MG63 (cell line): ENCODE measurements at places on chromosomes 7 and 10. TPM values are rescaled to one million over a fixed set of nuclear protein-coding genes. Genes with fewer than 3 reads are reported as not detected.

DNA sequence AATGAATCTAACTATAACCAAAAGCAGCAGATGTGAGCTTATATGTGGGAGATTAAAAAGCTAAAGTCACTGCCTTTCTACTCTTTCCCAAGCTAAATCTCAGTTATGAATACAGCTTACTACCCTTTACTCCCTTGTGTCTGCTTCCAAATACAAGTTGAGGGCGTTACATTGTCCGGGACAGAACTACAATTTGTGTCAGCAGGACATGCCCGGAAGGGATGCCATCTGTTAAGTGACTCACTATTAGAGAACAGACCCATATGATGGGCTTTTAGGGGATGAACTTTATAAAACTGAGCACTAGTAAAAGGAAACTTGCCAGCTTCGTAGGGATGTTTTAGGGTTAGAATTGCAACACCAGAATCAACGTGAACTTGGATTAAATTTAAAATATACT is 299.7 kb upstream of the CSTF2T start:
- no peak for DNase-seq

DNA sequence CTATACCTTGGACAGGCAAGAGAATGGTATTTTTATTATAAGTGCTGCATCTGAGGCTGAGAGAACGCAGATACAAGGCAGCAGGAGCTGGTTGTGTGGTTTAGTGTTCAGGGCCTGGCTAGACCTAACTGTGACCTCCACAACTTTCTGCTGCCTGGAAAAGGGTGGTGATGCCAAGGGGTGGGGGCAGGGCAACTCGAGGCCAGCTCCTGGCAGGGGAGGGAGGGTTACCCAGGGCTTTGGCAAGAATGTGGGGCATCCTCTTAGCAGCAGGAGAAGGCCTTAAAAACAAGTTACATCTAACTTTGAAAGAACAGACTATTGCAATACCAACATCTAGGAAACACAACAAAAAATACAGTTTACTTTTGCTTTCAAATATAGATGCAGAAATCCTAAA is 13.0 kb downstream of the MXI1 start:
- DNase-seq = peak; percentile 3

GRCh38 chr10:72954596-72955554 is at the start of gene PLA2G12B:
Gene PLA2G12B (minus strand): TSS chr10:72954806. CDS start chr10:72954685, 121 bp downstream.
- no peak for DNase-seq

EVX1 gene
- not detected in 2 replicates for total RNA-seq

NUDT13 gene
- not detected in 2 replicates for total RNA-seq

UCMA gene
- total RNA-seq = not detected in 2 replicates

GPR37 gene
- total RNA-seq = 0.07 TPM in 1 of 2 replicates, not detected in the other

DNA sequence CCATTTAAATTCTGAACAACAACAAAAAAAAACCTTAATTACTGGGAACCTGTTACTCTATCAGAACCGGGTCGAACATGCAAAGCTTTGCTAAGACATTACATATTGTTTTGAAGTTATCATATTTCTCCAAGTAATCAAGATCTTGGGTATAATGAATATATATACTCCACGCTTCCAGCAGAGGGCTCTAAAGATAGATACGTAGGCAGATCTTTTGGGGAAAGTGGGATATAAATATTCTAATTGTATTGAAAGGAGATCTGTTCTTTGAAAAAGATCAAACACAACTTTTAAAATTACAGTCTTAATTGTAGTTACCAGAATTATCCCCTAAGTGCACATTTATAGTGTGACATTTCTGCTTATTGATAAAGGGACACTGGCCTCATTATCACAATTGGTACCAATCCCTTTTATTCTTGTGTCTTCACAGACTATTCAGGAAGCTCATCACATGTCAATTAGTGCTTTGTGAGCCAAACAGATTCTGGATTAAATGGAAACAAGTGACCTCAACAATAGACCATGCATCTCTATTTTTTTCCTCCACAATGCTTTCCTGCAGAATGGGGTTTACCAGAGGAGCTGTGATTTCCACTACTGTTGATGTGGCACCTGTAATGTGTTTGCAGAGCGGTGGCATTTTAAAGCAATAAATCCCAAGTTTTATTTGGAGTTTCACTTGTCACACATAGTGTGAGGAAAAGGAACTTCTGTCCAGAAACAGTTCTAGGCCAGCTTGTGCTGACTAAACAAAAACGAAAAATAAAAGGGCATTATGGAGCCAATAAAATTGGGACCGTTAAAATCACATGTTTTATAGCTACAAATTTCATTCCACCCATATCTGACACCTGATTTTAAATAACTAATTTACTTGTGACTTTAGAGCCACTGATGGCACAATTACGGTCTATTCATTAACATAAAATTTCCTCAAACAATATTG is 122.4 kb downstream of the CTTNBP2 start:
- DNase-seq = no peak

- peak; percentile 57 for DNase-seq
Observed at GRCh38 chr10:30434273-30435072, 489 bp downstream of the MAP3K8 start.

TAS2R5 gene
- not detected in 2 replicates for total RNA-seq

SFRP4 gene
- total RNA-seq = 13.1 and 16.3 TPM in 2 replicates

- DNase-seq = no peak
Observed at GRCh38 chr10:129707406-129708388, 240.7 kb downstream of the MGMT start.
